ENCODE measurements at places on chromosomes 5 and 9.
A peak's percentile ranks its signal among the peaks of the same experiment; 100 is the strongest.

GRCh38 chr9:116791326-116791725 lies 104.2 kb downstream of the TRIM32 start:
- H3K4me1 ChIP-seq: no peaks in the 10 kb centered on the region
- no peak for DNase-seq
- no peak overlapping the region for H3K27ac ChIP-seq
- H3K27me3 ChIP-seq: no peaks in the 10 kb centered on the region
- H3K36me3 ChIP-seq: no peaks in the 10 kb centered on the region

- H3K27me3 ChIP-seq: peaks cover 11% of the 10 kb centered on the region
- H3K27ac ChIP-seq: no peak overlapping the region
- no peak overlapping the region for H3K4me3 ChIP-seq
- DNase-seq: no peak
- no peaks in the 10 kb centered on the region for H3K4me1 ChIP-seq
- H3K36me3 ChIP-seq: no peaks in the 10 kb centered on the region
These were observed 4.7 kb upstream of the FRMPD1 start for GRCh38 chr9:37645903-37646506.

GRCh38 chr5:42309865-42310264 lies 113.4 kb upstream of the GHR start:
- no peaks in the 10 kb centered on the region for H3K27me3 ChIP-seq
- H3K36me3 ChIP-seq: no peaks in the 10 kb centered on the region
- H3K27ac ChIP-seq: no peak overlapping the region
- DNase-seq: no peak
- H3K4me3 ChIP-seq: no peak overlapping the region

- H3K4me3 ChIP-seq: no peak overlapping the region
- no peaks in the 10 kb centered on the region for H3K27me3 ChIP-seq
- H3K4me1 ChIP-seq: no peaks in the 10 kb centered on the region
- H3K27ac ChIP-seq: no peak overlapping the region
These were observed 213.6 kb downstream of the GRIA1 start for GRCh38 chr5:153704110-153704509.

- no peaks in the 10 kb centered on the region for H3K36me3 ChIP-seq
- H3K4me1 ChIP-seq: peaks cover 38% of the 10 kb centered on the region
- no peaks in the 10 kb centered on the region for H3K27me3 ChIP-seq
These were observed 18.0 kb downstream of the ITGA2 start for GRCh38 chr5:53006911-53007890.

DNA sequence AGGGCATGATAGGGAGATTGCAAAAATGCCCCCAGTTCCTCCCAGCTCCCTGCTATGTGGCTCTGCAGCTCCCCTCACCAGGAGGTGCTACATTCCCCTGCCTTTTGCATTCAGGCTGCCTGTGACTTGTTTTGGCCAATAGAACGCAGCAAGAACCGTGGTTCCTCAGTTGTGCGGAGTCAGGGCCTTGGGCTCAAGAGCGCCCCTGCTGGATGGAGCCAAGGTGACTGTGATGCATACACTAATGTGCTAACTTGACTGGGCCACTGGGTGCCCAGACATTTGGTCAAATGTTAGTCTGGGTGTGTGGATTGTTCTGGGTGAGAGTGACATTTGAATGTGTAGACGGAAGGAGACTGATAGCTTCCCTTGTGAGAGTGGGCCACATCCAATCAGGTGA lies 123.3 kb upstream of the MVB12B start:
- peaks cover 5% of the 10 kb centered on the region for H3K27me3 ChIP-seq
- H3K27ac ChIP-seq: no peak overlapping the region
- H3K4me1 ChIP-seq: no peaks in the 10 kb centered on the region
- no peaks in the 10 kb centered on the region for H3K36me3 ChIP-seq
- no peak for DNase-seq
- H3K4me3 ChIP-seq: no peak overlapping the region

DNA sequence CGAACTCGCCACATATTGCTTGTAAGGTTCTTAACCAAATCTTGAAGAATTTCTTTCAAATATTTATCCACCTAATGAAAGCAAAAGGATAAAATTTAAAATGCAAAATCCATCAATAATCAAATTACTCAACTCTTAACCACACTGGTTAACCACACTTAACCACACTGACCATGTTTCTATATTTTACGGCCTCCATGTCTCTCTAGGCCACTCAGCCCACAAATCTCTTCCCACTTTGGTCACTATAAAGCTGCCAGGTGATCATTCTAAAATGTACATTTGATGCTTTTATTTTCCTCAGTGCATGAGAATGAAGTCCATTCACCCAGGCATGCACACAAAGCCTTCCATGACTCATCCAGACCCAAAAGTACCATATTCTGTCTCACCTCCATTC lies 56.4 kb upstream of the OR2K2 start:
- H3K27me3 ChIP-seq: no peaks in the 10 kb centered on the region
- no peak for DNase-seq
- H3K36me3 ChIP-seq: no peaks in the 10 kb centered on the region
- H3K4me1 ChIP-seq: no peaks in the 10 kb centered on the region

- peak; percentile 51 for DNase-seq
- no peaks in the 10 kb centered on the region for H3K36me3 ChIP-seq
- H3K27ac ChIP-seq: peak overlapping the region; percentile 42
These were observed 397.5 kb downstream of the MLLT3 start for GRCh38 chr9:20224756-20225155.

DNA sequence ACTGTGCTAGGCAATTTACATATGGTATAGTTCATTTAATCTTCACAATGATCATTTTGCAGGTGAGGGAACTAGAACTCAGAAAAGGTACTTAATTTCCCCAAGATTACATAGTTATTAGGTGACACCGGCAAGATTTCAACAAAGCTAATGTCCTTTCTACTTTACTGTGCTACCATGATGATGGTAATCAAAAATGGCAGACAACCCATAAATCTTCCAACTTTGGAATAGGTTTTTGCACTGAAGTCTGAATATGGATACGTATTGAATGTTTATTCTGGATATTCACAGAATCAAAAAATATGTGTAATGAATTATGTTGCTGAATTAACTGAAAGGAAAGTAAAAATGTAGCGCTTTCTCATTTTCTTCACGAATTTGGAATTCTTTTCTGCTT lies 13.8 kb downstream of the PDCD1LG2 start:
- no peaks in the 10 kb centered on the region for H3K36me3 ChIP-seq
- no peaks in the 10 kb centered on the region for H3K27me3 ChIP-seq
- no peak for DNase-seq
- no peak overlapping the region for H3K27ac ChIP-seq

- H3K27ac ChIP-seq: no peak overlapping the region
- no peaks in the 10 kb centered on the region for H3K36me3 ChIP-seq
- H3K4me1 ChIP-seq: no peaks in the 10 kb centered on the region
- no peak overlapping the region for H3K4me3 ChIP-seq
These were observed 709 bp upstream of the SYNPO start for GRCh38 chr5:150639751-150640150.

DNA sequence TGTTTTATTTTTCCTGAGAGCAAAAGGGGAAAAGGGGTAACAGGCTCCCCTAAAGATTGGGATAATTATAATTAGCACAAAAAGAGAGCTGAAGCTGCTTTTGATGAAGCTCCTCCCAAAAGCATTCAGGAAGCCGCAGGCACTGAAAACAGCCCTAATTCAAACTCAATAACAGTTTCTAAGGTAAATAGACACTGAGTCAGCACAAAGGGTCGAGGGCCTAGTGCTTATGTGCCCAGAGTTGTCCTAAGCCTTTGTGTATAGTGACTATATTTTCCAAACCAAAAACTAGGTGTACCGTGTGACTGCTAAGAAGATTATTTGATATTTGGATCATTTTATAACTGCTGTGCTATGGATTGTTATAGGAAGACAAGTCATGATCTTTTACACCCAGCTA lies 67.7 kb downstream of the HMHB1 start:
- DNase-seq: no peak
- no peak overlapping the region for H3K27ac ChIP-seq
- H3K4me3 ChIP-seq: no peak overlapping the region
- H3K36me3 ChIP-seq: no peaks in the 10 kb centered on the region
- no peaks in the 10 kb centered on the region for H3K27me3 ChIP-seq
- no peaks in the 10 kb centered on the region for H3K4me1 ChIP-seq

DNA sequence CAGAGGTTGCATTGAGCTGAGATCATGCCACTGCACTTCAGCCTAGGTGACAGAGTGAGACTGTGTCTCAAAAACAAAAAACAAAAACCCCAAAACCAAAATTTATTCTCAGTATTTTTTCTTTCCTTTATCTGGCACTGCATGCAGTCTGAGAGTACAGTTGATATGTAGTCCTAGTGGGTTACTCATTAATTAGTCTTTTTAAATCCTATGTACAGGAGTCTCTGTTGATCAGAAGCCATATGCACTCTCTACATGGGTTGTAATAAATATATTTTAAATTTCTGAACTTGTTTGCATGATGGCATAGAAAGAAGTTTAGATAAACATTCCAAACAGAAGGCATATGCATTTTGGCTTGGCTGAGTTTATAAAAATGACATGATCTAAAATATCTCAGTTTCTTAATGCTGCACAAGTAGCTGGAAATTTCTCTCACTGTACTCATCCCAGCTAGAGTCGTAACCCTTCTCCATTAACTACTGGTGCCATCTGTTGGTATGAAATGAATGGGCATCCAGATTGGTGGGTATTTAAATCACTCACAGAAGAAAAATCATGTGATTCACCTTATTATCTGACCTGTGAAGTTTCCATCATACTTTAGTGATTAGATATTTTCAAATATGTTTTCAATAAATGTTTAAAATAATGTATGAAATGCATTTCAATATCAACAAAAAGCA lies 284.8 kb downstream of the CTNND2 start:
- no peaks in the 10 kb centered on the region for H3K36me3 ChIP-seq
- no peak for DNase-seq
- H3K4me1 ChIP-seq: no peaks in the 10 kb centered on the region
- H3K27ac ChIP-seq: no peak overlapping the region
- no peaks in the 10 kb centered on the region for H3K27me3 ChIP-seq

GRCh38 chr5:147509041-147509709 lies 693 bp downstream of the DPYSL3 start:
- no peaks in the 10 kb centered on the region for H3K4me1 ChIP-seq
- no peaks in the 10 kb centered on the region for H3K27me3 ChIP-seq
- H3K36me3 ChIP-seq: no peaks in the 10 kb centered on the region
- no peak overlapping the region for H3K4me3 ChIP-seq

GRCh38 chr5:10623305-10623910 lies 59.5 kb downstream of the ANKRD33B start:
- H3K27ac ChIP-seq: peak overlapping the region; percentile 25
- DNase-seq: no peak
- peaks cover 64% of the 10 kb centered on the region for H3K36me3 ChIP-seq
- H3K27me3 ChIP-seq: no peaks in the 10 kb centered on the region
- peaks cover 49% of the 10 kb centered on the region for H3K4me1 ChIP-seq
- no peak overlapping the region for H3K4me3 ChIP-seq
